WERI-Rb-1 (cell line): ENCODE measurements at places on chromosomes 1 and 21.

GRCh38 chr1:94002046-94002787, 93.0 kb upstream of the GCLM start:
- DNase-seq = no peak

DNA sequence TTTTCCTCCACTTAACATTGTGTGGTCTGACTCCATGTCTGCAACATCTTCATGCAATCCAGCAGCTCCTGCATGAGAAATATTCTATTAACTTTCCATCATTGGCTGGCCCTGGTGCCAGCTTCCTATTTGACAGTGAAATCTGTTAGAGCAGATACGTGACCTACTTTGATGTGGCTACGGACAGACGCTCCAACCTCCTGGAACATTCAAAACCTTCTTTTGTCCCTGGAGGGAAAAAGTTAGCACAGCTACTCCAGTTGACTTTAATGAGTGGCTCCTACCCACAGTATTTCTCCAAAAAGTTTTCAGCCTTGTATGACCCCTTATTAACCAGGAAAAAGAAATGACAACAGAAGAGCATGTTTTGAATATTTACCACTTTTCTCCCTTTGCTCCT, 22.0 kb downstream of the PRAMEF20 start:
- DNase-seq = no peak

GRCh38 chr1:227728059-227728891, 6.8 kb downstream of the JMJD4 start:
- DNase-seq = peak; percentile 72

DNA sequence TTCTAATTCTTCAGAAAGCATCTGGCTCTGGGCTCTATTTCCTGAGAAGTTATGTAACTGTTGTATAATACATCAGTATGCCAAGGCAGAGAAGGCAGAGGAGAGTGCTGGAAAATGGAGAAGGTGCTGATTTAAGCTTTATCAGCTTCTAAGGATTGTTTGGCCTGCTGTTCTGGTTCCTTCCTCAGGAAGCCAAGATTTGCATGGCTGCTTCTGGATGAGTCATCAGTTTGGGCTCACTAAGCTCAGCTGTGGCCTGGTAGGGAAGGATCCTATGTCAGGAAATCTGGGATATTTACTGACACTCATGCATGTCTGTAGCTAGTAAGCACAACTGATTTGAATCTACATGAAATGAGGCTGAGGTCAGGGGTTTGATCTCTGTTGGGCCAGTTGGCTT, 73.2 kb upstream of the ADGRL4 start:
- peak; percentile 68 for DNase-seq

DNA sequence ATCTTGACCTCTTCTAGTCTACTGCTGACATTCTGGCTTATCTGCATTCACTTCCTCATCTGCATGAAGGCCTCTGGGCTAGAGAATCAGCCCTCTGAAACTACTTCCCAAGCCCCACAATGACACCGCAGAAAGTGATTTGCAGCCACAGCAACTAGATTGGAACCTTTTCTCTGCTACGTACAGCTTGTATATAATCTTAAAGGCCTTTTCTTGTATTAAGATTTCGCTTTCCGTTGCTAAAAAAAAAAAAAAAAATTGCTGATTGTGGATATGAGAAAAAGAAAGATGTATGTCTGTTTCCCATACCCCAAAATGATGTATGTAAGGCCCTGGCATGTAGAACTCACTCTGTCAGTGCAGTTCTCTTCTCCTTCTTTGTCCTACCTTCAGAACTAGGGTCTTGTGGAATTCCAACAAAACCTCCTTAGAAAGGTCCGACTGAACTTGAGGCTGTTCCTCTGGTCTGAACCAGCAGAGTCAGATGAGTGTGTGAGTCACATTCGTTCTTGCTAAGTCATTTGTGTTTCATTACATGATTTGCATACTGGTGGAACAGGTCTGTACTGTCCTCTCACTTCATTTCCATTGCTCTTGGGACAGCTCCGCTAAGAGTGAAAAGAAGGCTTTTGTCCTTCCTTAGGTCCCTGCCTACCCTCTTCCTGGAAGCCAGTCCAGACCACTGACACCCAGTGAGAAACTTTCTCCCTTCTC, 62.7 kb downstream of the PLPP3 start:
- no peak for DNase-seq

DNA sequence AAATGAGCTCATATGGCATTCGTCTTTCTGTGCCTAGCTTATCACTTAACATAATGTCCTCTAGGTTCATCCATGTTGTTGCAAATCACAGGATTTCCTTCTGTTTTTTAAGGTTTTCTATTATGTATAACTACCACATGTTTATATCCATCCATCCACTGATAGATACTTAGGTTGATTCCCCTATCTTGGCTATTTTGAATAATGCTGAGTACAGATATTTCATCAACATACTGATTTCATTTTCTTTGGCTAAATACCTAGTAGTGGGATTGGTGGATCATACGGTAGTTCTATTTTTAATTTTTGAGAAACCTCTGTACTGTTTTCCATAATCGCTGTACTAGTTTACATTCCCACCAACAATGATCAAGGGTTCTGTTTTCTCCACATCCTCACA, 45.0 kb downstream of the GORAB start:
- no peak for DNase-seq

DNA sequence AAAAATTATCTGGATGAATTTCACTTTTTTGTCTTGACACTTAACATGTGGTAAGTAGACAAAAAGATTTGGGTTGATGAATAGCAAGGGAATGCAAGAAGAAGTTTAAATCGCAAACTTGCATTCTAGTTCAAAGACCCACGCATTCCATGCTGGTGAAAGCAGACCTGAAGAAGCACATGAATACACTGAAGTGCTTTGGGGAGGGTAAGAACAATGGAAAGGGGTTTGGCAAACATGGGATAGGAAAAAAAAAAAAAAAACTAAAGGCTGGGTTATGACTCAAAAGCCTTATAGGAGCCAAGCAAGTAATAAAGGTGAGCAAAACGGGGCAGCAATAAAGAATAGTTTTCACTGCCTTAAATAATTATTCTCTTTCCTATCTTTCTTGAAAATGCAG, 450.2 kb downstream of the LMO4 start:
- no peak for DNase-seq

DNA sequence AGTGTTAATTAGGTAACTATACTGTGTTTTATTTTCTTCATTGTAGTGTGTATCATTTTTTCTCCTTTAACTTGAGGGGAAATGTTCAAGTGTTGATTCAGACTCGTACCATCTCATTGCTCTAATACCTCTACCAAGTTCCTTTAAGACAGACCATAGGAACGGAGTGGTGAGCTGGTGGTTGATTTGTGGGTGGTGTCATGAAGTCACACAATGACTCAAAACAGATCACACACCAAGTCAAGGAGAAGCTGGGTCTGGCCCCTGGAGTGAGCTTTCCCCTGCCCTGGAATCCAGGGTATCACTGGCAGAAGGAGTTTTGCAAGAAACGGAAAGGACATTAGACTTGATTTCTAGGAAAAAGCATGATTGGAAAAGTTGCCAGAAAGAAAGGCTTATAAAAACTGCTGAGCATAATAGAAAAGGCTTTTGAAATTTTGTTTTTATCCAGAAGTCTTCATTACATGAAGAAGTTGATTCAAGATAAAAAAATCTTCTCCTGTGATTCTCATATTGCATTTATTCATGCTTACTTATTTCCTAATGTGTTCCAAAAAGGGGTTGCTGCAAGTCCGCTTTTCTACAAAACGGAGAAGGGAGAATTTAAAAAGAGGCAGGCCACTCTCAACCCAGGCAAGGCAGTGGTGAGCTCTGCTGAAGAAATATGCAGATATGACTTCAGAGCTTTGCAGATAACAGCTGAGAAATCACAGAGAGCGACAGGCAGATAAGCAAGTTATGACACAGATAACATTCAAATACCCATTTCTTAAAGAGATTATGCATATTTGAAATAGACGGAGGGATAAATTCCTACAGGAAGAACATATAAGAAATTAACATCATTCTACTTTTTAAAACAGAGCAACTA, 79.7 kb downstream of the TBX19 start:
- DNase-seq = no peak

DNA sequence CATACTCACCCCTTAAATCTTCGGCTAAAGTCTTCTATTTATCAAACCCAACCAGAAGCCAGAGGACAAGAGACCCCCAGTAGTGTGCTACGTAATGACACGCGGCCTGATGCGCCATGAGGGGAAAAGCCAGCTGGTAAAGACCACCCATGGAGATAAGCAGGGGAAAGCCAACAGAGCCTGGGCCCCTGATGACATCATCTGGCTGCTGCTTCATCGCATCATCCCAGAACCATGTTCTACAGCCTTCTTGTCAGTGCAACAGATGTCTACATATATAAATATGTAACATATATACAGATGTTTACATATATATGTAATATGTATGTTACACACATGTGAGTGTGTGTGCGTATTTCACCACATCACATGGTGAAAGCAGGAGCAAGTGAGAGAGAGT, 81.7 kb upstream of the VANGL1 start:
- DNase-seq = no peak

- peak; percentile 47 for DNase-seq
Observed at GRCh38 chr1:209076688-209077087, 506.8 kb upstream of the CAMK1G start.

DNA sequence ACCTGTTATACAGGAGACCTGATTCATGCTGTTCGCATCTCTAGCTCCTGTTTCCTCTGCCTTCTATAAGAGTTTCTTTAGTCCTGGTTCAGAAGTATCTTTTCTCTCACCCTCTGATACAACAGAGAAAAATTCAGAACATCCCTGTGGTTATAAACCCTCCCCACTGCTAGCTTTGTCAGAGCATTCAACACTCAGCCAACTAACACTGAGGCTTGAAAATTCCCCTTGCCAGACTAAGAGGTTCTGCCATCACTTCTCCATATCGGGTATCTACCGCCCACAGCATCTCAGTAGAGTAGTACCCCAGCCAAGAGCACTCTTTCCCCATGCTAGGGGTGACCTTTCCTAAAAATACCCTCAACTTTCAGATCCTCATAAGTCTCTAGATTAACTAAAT, 19.6 kb upstream of the PIK3R3 start:
- no peak for DNase-seq

- no peak for DNase-seq
Observed at GRCh38 chr1:214378492-214378891, 97.5 kb downstream of the SMYD2 start.

DNA sequence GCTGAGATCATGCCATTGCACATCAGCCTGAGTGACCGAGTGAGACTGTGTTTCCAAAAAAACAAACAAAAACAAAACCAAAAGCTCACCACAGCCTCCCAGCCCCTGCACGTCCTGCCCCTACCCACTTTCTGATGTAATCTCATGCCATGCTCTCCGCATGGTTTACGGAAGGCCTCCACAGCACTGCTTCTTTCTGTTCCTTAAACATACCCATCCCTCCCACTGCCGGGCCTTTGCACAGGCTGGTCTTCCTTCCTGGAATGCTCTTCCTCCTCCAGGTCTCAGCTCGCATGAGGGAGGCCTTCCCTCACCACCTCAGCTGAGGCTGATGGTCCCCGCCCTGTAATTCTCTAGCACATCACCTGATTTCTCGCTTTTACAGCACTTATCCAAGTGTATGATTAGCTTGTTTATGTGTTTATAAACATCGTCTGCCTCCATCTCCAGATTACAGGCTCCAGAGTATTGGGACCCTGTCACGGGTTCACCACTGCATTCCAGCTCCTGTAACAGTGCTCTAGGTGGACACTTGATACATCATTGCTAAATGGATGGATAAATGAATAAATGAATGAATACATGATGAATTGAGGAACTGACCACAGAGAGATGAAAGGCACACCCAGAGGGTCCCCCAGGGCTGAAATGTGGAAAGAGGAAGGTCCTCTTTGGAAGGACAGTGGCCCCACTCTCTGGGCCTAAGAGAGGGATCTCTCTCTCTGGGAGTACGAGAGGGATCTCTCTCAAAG, 22.1 kb downstream of the TCEA3 start:
- no peak for DNase-seq

GRCh38 chr21:36917471-36918158, 48.9 kb downstream of the HLCS start:
- DNase-seq = peak; percentile 42
